ENCODE measurements at places on chromosomes 3 and 15. TPM values are rescaled to one million over a fixed set of nuclear protein-coding genes. Genes with fewer than 3 reads are reported as not detected.

The B2M gene
- total RNA-seq, result 1,012 TPM

The FETUB gene
- total RNA-seq, result not detected

The CPNE4 gene
- total RNA-seq, result 0.53 TPM

The SEMA3B gene
- 70.1 TPM for total RNA-seq

The MYZAP gene
- total RNA-seq, result 2.7 TPM

The TMOD3 gene
- total RNA-seq, result 40.0 TPM

The STAC gene
- total RNA-seq, result 14.2 TPM

The SKOR1 gene
- 0.29 TPM for total RNA-seq

The CFAP100 gene
- total RNA-seq, result 0.93 TPM

The TIMP4 gene
- total RNA-seq, result 2.0 TPM

The NANOGP8 gene
- 1.7 TPM for total RNA-seq

The GABRR3 gene
- not detected for total RNA-seq

The TRIM42 gene
- total RNA-seq, result not detected

The IMPG2 gene
- total RNA-seq, result 0.70 TPM

The ADAMTS7 gene
- 37.3 TPM for total RNA-seq

The ASB14 gene
- 0.12 TPM for total RNA-seq

The AADACL2 gene
- not detected for total RNA-seq

The ERICH6 gene
- not detected for total RNA-seq

The UCN2 gene
- total RNA-seq, result 0.29 TPM

The NLGN1 gene
- 5.4 TPM for total RNA-seq

The SLC9A9 gene
- total RNA-seq, result 31.1 TPM

The BFSP2 gene
- not detected for total RNA-seq

The CILP gene
- total RNA-seq, result 9.8 TPM

The COL6A5 gene
- total RNA-seq, result 0.06 TPM

The AMIGO3 gene
- 0.41 TPM for total RNA-seq

The BHLHE40 gene
- total RNA-seq, result 117 TPM

The MME gene
- 160 TPM for total RNA-seq

The EOGT gene
- 11.9 TPM for total RNA-seq

Measured in metanephros (tissue), 2 donors.